NCI-H1105 (cell line): ENCODE measurements at places on chromosomes 11 and 22.

DNA sequence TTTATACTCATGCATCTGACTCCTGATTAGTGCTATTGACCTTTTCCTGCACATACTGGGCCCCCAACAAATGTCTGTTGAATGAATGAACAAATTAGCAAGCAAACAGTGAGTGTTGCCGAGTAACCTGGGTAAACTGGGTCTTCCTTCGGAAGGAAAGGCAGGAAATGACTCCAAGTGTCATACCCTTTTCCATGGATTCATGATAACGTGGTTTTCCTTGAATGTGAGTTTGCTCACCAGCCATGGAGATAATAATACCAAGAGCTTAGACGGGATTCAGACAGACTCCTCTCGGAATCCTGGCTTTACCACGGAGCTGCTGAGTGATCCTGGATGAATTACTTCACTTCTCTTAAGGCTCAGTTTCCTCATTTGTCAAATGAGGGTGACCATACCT is 16.7 kb downstream of the TECTA start:
- no peak for DNase-seq

DNA sequence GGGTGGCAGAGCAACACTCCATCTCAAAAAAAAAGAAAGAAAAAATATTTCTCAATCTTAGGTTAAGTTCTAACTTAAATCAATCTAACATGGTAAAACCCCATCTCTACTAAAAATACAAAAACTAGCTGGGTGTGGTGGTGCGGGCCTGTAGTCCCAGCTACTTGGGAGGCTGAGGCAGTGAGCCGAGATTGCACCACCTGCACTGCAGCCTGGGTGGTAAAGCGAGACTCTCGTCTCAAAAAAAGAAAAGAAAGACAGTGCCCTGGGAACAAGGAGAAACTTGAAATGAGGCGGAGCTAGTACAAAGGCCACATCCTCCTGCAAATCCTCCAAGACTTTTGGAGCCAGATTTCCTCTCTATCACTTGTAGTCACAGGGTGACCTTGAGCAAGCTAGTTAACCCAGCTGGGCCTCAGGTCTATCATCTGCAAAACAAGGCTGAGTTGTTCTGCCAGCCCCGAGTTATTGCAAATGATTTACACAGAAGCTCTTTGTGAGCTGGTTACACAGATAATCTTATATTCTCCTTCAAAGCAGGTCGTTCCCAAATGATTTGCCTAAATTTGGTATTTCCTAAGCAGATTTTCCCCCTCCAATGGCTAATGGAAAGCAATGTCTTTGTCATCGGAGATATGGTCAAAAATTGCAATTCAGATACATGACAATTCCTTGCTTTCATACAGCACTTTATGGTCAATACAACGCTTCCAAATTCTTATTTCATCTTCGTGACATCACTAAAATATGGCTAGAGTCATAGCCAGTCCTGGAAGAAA is 1.9 kb downstream of the ANKRD54 start:
- no peak for DNase-seq

GRCh38 chr22:31540966-31541365 is 44.6 kb downstream of the SFI1 start:
- DNase-seq: no peak

DNA sequence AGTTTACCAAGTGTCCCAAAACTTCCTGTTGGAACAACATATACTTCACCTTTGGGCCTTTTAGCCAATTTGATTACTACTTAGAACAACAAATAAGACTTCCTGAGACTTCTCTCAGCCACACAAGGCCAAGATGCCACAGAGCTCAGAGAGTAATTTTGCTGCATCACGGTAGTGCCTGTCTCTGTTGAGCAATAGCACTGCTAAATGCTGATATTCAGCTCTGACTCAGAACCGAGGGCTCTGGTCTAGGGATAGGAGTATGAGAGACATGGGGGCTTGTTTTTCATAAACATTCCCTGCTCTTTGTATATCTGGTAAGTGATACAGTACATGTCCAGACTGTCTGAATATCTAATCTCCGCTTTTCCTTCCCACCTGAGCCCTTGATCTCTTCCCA is 260.4 kb upstream of the ARHGAP20 start:
- no peak for DNase-seq

DNA sequence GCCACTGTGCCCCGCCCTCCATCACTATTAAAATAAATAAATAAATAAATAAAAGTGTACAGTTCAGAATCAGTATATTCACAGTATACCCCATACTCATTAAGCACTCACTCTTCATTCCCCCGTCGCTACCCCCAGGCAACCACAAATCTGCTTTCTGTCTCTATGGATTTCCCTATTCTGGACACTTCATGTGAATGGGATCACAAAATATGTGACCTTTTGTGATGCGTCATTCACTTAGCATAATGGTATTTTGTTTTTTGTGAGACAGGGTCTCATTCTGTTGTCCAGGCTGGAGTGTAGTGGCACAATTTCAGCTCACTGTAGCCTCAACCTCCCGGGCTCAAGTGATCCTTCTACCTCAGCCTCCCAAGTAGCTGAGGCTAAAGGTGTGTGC is 52.8 kb downstream of the RBX1 start:
- no peak for DNase-seq

GRCh38 chr22:30002861-30003486 is 77.3 kb upstream of the HORMAD2 start:
- DNase-seq: no peak

- DNase-seq: peak; percentile 74
Measured at GRCh38 chr11:8810540-8811301, 100.3 kb upstream of the AKIP1 start.

GRCh38 chr11:58914821-58915543 is 24.3 kb upstream of the GLYATL1 start:
- no peak for DNase-seq

- no peak for DNase-seq
Measured at GRCh38 chr22:24706732-24707469, 67.6 kb downstream of the PIWIL3 start.

- no peak for DNase-seq
Measured at GRCh38 chr22:24386937-24387471, 40.4 kb upstream of the ADORA2A start.

DNA sequence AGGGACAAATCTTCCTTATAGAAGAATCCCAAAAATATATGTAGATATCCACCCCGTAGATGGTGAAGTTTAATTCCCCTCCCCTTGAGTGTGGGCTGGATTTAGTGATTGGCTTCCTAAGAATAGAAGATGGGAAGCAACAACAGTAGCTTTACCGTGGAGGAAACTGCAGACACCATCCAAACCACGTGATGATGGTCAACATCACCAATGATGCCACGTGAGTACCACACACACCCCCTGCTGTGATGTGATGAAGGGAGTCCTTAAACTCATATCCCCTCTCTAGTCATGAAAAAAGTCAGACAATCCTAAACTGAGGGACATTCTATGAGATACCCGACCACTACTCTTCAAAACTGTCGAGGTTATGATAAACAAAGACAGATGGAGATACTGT is 76.4 kb upstream of the SLC22A12 start:
- DNase-seq: no peak

- no peak for DNase-seq
Measured at GRCh38 chr11:120132645-120133185, 5.2 kb downstream of the TRIM29 start.

DNA sequence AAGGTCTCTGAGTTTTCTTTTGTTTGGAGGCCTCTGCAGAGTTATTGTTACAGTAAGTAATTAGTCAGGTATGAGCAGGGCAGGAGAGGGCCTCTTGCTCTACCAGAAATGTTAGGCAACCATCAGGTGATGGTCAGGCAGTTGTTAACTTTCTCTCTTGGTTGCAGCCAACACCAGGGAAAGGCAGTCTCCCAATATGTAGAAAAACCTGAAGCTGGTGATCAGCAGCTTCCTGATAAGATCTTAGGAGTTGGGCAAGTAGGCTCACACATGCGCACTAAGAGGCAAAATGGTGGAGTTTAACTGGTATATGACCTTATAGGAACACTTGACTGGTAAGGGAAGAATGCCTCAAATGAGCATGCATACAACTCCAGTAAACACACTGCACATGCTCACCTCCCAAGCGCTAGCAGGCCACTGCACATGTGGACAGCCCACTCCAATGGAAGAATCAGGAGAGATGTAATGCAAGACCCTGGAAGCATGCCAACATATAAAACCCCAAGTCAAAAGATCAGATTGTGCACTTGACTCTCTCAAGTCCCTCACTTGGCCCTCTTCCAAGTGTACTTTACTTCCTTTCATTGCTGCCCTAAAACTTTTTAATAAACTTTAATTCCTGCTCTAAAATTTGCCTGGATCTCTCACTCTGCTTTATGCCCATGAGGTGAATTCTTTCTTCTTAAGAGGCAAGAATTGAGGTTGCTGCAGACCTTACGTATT is 23.7 kb upstream of the SLC35F2 start:
- DNase-seq: peak; percentile 12

GRCh38 chr11:69327741-69328191 is 33.8 kb downstream of the MYEOV start:
- no peak for DNase-seq

DNA sequence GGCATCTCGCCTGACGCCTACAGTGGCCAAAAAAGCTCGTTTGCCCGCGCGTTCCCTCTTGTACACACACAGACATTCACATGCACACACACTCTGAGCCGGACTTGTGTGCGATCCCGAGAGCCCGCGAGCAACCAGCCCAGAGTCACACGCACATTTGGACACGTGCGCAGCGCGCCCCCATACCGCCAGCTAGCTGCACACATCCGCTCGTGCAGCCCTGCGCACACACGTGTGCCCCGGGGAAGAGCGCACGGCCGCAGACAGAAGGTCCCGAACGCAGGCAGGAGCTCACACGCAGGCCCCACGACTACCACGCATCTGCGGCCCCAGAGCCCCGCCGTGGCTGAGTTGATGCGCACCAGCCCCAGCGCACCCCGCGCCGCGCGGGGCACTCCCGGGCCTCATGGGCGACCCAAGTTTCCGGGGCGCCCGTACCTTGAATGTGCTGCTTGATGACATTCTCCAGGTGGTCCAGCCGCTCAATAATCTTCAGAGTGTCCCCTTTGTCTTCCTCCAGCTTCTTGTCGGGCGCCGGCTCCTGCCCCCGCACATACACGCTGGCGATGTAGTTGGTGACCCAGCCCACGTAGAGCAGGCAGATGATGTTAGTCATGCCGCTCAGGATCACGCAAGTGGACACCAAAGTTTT is 758 bp downstream of the GALNT18 start:
- DNase-seq: peak; percentile 14

DNA sequence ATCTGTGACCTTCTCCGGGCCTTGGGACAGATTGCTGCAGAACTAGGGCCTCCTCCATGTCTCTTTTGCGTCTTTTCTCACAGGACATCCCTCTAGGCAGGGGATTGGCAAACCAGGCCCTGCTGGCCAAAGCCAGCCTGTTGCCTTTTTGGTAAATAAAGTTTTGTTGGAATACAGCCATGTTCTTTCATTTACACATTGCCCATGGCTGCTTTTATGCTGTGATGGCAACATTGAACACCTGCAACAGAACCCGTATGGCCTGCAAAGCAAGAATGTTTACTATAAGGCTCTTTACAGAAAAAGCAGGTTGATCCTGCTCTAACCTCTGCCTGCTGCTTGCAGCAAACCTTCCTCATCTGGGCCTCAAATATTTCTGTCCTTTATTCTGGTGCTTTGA is 56.8 kb upstream of the B3GAT1 start:
- no peak for DNase-seq

DNA sequence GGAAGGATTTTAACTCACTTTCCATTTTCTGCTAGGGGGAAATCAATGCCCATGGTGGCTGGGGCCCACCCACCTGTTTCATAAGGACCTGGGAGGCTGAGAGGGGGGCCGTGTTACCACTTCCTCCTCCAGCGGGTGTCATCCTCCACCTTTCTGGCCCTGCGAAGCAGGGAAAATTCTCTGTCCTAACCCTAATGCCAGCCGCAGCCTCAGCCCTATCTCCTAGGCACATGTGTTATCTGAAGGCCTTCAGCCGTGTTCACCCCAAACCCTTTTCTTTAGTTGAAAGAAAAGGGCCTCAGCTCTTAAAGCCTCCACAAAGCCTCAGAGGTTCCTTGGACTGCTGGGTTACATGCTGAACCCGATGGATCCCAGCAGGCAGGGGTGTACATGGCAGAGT is 55.4 kb upstream of the NECTIN1 start:
- no peak for DNase-seq

GRCh38 chr11:57556041-57556440 is 11.4 kb downstream of the UBE2L6 start:
- DNase-seq: no peak

DNA sequence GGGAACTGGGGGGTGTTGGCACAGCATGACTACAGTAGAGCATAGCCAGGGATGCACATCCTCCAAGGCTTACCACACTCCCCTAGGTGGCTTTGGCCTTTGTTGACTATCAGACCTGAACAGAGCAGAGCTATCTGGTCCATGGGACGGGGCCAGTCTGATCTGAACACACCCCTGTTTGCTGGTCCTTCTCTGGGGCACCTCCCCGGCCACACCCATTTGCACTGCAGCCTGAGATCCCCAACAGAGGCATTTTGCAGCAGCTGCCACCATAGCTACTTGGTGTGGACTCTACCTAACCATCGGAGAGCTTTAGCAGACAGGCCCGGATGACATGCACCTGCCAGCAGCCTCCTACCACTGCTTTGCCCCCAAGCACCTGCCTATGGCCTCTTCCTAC is 75.8 kb upstream of the NOX4 start:
- DNase-seq: no peak

- no peak for DNase-seq
Measured at GRCh38 chr22:43031617-43032016, 16.7 kb upstream of the PACSIN2 start.

- DNase-seq: peak; percentile 33
Measured at GRCh38 chr22:50600538-50600937, at the start of gene MAPK8IP2. Gene MAPK8IP2, plus strand, starts transcription at chr22:50600793. Its CDS starts 26 bp downstream, at chr22:50600819.

GRCh38 chr11:72426758-72427157 is 7.6 kb downstream of the CLPB start:
- no peak for DNase-seq

DNA sequence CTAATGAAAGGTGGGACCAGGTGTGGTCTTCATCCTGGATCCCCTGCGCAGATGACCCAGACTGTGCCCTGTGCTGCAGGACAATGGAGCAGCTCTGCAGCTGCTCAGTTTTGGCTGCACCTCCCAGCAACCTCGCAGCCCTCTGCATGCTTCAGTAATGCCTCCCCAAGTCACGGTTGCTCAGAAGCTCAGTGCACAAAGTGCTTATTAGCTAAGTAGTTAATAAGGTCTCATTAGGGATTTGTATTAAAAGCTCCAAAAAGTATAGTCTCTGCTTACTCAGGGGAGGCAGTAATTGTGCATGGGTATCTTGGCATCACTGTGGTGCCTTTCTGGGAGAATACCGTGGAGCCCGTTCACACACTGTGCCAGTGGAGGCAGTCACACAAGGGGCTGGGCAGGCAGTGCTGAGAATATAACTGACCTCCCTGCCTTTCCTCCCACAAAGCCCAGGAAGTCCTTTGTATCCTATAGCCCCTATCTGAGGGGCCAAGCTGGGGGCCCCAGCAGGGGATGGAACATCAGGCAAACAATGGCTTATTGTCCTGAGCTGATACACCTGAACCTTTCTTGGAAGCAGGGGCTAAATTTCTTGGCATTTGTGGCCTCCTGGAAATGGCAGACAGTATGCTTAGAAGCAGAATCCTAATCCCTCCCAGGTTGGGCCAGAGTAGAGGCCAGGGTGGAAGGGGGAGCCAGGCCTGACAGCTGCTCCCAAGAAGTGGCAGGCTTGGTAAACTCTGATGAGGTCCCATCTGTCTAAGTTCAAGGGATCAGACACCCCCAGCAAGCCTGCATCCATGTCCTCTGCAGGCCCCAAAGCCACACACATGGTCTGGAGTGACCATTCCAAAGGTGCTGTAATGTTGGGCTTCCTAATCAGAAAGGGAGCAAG is 125.5 kb upstream of the PARVA start:
- no peak for DNase-seq
